ENCODE measurements at places on chromosomes 2 and 18.

DNA sequence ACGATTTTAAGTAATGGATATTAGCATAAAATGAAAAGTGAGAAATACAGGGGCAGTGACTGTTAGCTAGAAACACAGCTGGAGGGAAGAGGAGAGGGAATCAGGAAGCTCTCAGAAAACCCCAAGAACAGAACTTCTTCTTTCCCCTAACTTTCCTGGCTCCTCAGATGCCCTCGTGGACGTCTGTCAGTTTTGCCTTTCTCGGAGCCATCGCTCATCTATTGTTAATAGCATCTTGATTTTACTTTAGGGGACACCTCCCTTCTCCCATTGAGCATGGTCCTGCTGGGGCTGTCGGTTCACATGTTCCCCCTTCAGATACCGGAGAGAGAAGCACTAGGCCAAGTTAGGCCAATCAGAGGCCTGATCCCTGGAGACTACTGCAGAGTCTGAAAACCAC is 2.3 kb upstream of the PLEK start:
- no peak for DNase-seq

DNA sequence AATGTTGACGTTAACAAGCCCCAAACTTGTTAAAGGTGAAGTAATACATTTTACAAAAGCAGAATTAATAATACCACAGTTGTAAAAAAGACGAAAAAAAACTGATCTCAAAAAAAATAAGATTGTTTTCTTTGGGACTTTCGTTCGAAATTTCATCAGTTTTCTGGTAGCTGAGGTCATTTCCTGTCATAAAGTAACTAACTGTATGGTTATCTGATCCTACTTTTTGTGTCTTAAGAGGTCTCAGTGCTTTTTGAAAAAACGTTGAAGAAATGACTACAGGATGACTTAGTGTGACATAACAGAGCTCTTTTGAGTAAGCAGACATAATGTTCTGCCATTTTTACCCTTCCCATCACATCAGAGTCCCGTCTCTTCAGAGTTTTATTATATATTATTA is 79.3 kb downstream of the BIRC6 start:
- no peak for DNase-seq

DNA sequence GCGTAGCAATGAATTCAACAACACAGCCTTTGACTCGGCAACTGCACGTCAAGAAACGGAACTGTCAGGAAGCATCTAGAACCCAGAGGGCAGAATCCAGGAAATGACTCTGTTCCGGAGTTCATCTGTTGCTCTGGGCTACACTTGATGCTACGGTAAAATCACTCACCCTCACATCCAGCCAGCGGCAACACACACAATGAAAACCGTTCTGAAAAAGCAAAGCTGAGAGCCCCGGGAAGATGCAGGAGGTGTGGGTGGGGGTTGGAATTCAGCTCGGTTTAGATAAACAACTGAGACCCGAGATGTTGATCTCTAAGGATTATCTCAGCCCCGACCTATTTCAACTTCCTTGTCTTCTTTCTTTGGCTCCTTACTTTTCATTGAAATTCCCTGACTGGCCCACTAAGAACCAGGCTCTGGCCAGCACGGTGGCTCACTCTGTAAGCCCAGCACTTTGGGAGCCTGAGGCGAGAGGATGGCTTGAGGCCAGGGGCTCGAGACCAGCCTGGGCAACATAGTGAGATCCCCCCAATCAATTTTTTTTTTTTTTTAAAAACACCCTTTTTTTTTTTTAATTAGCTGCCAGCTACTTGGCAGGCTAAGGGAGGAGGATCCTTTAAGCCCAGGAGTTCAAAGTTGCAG is 13.3 kb upstream of the RAB17 start:
- DNase-seq: peak; percentile 6

- DNase-seq: peak; percentile 3
Observed at GRCh38 chr2:136393514-136393913, 275.6 kb upstream of the CXCR4 start.

- no peak for DNase-seq
Observed at GRCh38 chr18:49345931-49346696, 114.3 kb downstream of the DYM start.
